ENCODE measurements at places on chromosomes 4 and X.

DNA sequence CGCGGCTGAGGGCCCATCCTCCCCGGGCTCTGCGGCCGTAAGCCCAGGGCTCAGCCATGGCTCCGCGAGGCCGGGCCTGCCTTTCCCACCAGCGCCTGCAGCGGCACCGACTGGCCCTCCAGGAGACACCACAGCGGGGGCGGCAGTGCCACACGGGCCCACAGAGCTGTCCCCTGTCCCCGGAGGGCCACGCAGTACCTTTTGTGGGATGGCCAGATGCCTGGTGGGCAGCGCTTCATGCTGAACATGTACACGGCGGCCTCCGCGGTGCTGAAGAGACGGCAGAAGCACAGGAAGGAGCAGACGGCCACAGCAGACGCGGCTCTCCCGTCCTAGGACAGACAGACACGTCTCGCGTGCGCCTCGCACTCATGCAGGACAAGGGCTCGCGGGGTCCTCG, 50.4 kb downstream of the GAK start:
- no peak for DNase-seq

DNA sequence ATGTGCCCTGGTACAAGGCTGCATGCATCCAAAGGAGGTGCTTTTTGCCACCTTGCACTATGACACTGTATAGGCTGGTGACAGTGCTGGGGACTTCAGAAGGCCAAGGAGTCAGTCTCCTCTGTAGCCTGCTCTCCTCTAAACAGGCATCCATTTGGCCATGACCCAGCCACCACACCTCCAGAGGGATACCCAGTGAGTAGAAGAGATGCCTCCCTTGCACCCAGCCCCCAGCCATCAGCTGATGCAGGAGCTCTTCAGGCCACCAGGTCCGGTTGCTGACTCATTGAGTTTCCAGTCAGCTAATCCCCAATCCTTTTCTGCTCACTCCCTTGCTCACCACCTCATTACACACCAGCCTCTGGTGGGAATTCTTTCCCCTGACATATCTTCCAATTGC, 99.8 kb downstream of the PJA1 start:
- DNase-seq: peak; percentile 67

DNA sequence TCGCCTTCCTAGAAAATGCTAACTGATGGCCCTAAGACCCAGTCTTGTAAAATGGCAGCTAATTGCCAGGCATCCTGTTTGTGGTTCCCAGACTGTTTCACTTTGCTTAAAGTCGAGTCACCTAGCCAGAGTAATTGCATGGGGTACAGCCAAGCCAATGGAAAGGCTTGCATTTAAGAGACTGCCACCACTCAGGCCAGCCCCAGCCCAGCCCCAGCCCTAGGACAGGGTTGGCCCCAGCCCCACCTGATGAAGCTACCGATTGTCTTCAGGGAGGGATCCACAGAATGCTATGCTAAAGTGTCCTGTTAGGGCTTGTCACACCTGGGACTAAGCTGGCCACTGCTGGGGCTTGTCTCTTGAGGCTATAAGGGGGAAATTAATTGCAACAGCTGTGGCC, 194.6 kb upstream of the KLF3 start:
- DNase-seq: no peak

GRCh38 chr4:11730545-11730944, 301.9 kb upstream of the HS3ST1 start:
- DNase-seq: no peak

DNA sequence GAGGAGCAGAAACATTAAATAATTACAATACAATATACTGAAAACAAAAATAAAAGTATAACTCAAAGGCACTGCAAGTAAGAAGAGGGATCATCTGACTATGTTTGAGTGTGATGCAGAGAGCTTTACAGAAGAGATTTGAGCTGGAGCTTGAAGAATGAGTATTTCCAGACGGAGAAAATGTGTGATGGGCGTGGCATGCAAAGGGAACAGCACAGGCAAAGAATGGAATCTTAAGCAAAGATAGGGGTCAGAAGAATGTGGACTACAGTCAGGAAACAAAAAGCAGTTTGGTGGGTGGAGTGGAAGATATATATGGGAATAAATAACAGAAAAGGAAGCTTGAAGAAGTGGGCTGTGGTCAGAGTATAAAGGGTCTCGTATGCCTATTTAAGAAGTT, 45.5 kb downstream of the OPHN1 start:
- DNase-seq: peak; percentile 23

DNA sequence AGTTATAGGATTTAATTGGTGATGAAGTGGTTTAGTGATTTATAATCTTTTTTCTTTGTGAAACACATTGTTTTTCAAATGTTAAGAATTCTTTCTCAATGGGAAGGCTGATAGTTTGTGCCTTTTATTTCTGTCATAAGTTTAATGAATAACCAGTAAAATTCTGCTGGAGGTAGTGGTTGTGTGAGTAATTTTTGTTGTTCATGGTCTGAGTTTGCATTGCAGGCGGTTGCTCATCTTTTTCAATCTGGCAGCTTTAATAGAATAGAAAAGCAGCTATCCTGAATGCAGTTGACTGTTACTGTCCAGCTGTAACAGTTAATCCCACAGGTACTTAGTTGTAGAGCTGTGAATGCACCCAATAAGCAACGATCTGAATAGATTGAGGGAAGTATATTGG, 215.6 kb upstream of the AFF2 start:
- DNase-seq: no peak

- no peak for DNase-seq
These were observed 22.3 kb downstream of the GAB3 start for GRCh38 chrX:154728431-154729190.

DNA sequence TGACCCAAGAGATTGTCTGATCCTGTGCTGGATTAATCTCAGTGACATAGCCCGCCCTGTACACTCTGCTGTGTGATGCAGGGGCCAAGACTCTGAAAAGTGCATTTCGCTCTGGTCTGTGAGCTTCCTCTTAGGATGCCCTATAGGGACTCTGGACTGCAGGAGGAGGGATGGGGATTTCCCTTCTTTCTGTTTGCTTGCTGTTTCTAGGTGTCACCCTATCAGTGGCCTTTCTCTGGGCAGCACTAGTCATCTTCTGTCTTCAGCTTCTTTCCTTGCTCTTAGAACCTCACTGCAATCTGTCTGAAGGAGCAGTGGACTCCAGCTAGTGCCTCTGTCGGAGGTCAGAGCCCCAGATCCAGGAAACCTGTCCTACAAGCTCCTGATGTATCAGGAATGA, 34.5 kb upstream of the SCRG1 start:
- DNase-seq: no peak

DNA sequence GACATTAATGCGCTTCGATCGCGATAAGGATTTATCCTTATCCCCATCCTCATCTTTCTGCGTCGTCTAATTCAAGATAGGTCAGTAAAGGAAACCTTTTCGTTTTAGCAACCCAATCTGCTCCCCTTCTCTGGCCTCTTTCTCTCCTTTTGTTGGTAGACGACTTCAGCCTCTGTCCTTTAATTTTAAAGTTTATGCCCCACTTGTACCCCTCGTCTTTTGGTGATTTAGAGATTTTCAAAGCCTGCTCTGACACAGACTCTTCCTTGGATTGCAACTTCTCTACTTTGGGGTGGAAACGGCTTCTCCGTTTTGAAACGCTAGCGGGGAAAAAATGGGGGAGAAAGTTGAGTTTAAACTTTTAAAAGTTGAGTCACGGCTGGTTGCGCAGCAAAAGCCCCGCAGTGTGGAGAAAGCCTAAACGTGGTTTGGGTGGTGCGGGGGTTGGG, 528 bp upstream of the FGF2 start:
- DNase-seq: peak; percentile 34

- DNase-seq: no peak
These were observed 17.8 kb downstream of the MFAP3L start for GRCh38 chr4:170008371-170008770.

GRCh38 chr4:169238445-169238844, 32.3 kb downstream of the SH3RF1 start:
- DNase-seq: peak; percentile 51

DNA sequence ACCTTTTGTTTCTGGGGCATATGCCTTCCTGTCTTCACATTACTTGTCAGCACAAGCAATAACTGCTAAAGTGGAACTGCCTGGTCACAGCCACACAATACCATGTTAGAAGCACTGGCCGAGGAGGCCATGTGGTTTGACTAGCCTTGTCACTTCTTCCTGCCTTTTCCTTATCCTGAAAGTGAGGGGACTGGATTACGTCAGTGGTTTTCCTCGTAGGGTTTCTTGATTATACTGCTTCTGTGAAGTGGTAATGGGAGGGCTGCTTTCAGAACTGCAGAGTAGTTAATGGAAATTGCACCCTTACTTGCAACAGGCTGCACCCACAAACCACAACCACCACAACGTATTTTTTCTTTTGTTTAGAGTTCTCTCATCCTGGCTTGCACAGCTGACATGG, 26.6 kb downstream of the ZRSR2 start:
- DNase-seq: peak; percentile 50

DNA sequence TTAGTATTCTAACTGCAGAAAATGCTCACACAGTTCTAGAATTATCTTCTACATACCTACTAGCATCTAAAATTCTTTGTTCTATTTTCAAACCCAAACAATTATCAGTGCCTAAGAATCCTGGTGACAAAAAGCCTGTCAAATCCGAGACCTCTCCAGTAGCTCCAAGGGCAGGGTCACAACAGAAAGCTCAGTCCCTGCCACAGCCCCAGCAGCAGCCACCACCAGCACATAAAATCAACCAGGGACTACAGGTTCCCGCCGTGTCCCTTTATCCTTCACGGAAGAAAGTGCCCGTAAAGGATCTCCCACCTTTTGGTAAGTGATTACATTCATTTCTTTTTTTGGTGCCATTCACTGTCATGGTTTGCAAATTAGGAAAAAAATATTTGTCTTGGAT, 243.8 kb downstream of the RAPGEF2 start:
- no peak for DNase-seq

GRCh38 chrX:9997524-9997923, 30.4 kb downstream of the CLDN34 start:
- DNase-seq: no peak

DNA sequence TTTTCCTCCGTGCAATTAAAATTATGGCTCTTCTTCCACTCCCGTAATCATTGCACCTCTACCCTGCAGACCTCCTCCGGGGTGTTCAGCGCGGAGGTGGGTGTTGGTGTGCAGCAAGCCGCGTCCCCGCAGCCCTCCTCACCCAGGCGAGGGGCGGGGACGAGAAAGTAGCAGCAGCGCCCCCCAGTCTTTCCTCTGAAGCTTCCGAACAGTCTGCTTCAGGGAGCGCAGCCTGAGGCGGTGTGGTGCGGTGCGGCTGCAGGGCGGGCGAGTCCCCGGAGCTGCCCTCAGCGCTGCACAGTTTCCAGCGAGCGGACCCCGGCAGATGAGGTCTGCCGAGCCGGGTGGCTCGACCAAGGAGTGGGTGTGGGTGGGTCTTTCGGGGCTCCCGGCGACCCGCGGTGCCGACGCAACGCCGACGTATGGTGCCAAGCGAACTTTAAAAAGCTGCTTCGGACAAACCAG, at the start of gene FRAS1:
Gene FRAS1 (plus strand): TSS at position 189 of the 465 bp plus-strand sequence. CDS start 687 bp downstream, outside the sequence.
- no peak for DNase-seq

GRCh38 chr4:3773552-3774001, 7.4 kb downstream of the ADRA2C start:
- DNase-seq: no peak

DNA sequence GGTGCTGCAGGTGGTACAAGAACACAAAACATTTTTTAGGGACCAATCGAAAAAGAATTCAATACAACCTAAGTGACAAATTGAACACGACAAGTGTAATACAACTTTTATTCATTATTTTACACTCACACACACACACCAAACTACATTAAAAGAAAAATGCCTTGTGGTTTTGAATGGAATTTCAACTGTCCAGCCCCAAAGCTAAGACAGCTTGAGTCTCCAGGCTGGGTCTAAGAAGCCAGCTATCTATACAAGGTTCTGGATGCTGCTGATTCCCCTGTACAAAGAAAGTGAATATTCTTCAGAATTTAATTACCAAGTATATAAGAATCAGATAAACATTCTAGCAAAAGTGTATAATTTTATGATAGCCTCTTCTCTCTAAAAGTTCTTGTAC, 118.2 kb downstream of the PPP3CA start:
- DNase-seq: peak; percentile 61

- DNase-seq: no peak
These were observed 52.2 kb downstream of the SMIM20 start for GRCh38 chr4:25966171-25966570.

GRCh38 chr4:102268355-102268754, 76.9 kb downstream of the SLC39A8 start:
- DNase-seq: no peak

DNA sequence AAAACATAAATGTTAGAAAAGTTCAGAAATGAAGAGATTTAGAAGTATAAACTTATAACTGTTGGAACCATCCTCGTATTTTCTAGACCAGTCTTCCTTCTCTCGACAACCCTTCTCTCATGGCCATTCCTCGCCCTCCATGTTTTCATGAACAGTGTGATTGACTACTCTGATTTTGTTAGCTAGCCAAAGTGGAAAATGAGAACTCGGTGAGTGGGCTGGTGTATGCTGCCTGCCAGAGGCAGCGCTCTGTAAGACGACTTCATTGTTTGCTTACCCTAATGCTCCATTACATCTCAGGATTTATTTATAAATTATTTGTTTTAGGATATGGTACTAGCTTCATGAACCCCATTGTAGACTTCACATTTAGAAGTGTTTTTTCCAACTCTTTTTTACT, 153.0 kb downstream of the CBR4 start:
- DNase-seq: no peak

DNA sequence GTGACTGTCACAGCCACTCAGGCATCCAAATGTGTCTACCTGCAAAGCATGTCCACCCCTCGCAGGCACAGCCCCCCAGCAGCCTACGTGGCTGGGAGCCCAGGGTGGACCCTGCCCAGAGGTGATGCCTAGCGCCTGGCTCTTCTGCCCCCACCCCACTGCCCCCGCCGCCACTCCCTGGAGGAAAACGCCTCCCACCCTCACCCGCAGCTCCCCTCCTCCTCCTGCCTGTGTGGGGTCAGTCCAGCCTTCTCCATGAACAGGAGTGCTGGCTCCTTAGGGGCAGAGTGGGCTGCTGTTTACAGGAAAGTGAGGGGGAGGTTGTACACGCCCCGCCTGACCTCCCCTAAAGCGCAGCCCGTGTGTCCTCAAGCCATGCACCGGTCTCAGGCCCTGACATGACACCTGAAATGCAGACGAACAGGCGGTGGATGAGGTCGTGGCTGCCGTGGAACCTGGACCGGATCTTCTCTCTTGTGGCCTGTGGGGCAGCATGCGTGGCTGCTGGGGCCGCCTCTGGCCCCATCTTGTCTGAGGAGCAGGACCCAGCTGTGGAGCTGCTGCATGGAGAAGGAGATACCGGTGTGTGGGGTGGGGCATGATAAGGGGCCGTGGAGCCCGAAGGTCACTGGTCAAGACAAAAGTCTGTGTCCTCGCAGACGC, 11.9 kb upstream of the MXD4 start:
- no peak for DNase-seq

- DNase-seq: peak; percentile 3
These were observed 85.8 kb upstream of the PUDP start for GRCh38 chrX:7233580-7234406.

DNA sequence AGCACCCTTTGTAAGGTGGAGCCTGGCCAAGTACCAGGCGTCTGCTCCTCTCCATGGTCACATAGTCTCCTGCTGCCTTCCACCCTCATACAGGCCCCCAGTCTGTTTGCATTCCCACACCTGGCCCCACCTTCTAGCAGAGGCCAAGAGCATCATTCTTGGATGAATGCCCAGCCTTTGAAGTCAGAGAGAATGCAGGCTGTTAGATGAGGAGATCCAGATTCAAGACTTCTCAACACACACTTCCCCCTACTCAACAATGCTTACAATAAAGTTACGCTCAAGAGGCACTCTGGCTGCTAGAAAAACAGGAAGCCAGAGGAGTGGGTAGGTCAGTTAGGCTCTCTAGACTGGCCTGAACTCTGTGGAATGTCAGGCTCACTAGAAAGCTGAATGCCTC, 43.3 kb downstream of the SHROOM4 start:
- DNase-seq: peak; percentile 4

Measured in amniotic epithelial cell (primary cell).